Lower lobe of right lung (tissue), 2 donors: ENCODE measurements at places on chromosomes 6 and 20. TPM values are rescaled to one million over a fixed set of nuclear protein-coding genes. Genes with fewer than 3 reads are reported as not detected.

PKIB gene
- total RNA-seq = 3.2 TPM

NFATC2 gene
- 6.6 TPM for total RNA-seq

MEP1A gene
- total RNA-seq = 0.41 TPM

GRCh38 chr20:63858393-63859165 lies 2.7 kb upstream of the ABHD16B start:
- peak overlapping the region; percentile 74 for H3K27ac ChIP-seq
- no peak for DNase-seq
- peaks cover 67% of the 10 kb centered on the region for H3K4me1 ChIP-seq
- no peak overlapping the region for H3K4me3 ChIP-seq

- DNase-seq = no peak
- no peaks in the 10 kb centered on the region for H3K27me3 ChIP-seq
- H3K27ac ChIP-seq = no peak overlapping the region
These were observed 43.2 kb downstream of the KHDC1L start for GRCh38 chr6:73182021-73182607.

GRCh38 chr6:111724039-111724438 lies 118.4 kb upstream of the TRAF3IP2 start:
- no peaks in the 10 kb centered on the region for H3K27me3 ChIP-seq
- no peak for DNase-seq
- H3K36me3 ChIP-seq = peaks cover 5% of the 10 kb centered on the region
- H3K4me3 ChIP-seq = no peak overlapping the region
- peaks cover 40% of the 10 kb centered on the region for H3K4me1 ChIP-seq

- H3K27ac ChIP-seq = no peak overlapping the region
- H3K27me3 ChIP-seq = no peaks in the 10 kb centered on the region
- H3K36me3 ChIP-seq = no peaks in the 10 kb centered on the region
- H3K4me1 ChIP-seq = no peaks in the 10 kb centered on the region
These were observed 90.6 kb downstream of the C6orf118 start for GRCh38 chr6:165218829-165219228.
